Stimulated activated CD8-positive, alpha-beta memory T cell treated with anti-CD3 and anti-CD28 coated beads, Interleukin-15, amount 100 ng/mL, for 24 hours (primary cell): ENCODE measurements at places on chromosomes 1 and 21.

GRCh38 chr1:184633785-184634184, 120.9 kb downstream of the EDEM3 start:
- DNase-seq = no peak

- no peak for DNase-seq
Measured at GRCh38 chr1:168958562-168959289, 147.8 kb upstream of the ATP1B1 start.

GRCh38 chr1:234645474-234645953, 35.5 kb upstream of the IRF2BP2 start:
- DNase-seq = no peak

DNA sequence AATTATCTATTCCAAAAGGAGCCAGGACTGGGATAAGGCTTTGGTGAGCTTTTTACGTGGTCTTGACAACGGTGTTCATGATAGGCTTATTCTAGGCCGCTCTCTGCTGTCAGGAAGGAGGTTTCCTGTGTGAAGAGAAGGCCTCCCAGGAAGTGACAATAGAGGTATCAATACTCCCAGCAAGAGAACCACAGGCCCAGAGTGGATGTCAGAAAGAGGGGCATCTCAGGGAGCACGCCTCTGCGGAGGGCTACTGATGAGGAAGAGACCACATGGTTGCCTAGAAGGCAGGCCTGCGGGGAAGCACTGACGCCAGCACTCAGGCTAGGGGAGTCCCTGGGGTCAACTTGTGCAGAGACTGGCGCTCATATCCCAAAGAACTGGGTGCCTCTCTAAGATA, 60.4 kb downstream of the ITPKB start:
- DNase-seq = no peak

DNA sequence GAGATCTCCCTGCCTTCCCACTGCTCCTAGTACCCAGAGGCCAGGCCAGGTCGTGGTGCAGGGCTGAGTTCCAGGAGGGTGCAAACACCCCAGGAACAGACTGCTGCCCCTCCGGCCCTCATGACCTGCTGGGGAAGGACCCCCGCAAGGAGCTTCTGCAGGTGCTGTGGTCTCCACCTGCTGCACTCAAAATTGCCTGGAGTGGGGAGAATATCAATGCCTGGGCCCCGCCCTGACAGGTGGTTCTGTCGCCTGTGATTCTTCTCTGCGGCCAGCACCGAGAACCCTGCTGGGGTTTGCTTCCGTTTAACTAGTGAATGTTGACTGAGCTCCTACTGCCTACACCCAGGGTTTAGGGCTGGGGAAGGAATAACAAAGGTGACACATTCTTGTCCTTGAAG, 2.1 kb upstream of the TFF3 start:
- no peak for DNase-seq

DNA sequence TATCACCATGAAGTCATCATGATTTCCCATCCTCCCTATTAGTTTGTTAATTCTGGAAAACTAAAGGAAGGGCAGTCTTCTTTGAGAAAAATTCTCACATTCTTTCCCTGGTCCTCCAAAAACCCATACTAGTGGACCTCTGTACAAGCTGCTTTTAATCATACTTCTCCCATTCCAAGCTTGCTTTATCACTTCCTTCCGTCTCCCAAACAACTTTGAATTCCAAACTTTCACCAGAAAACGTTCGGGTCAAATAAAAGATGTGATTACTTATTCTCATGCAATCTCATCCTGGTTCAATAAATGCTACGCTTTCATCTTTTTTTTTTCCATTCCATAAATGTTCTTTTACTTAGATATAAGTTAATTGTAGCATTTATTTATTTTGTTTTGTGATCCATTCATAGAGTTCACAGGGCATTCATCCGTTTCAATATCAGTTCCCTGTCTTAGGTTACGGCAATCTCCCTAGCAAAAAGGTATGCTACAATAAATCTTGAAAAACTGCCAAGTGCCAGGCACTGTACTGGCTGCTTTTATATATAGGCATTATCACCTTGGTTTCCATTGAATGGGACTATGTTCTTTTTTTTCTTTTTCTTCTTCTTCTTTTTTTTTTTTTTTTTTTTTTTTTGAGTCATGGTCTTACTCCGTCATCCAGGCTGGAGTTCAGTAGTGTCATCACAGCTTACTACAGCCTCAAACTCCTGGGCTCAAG, 100.2 kb upstream of the GREM2 start:
- DNase-seq = no peak

- no peak for DNase-seq
Measured at GRCh38 chr1:216651826-216652418, 71.3 kb downstream of the ESRRG start.

GRCh38 chr1:1173061-1173792, 453 bp upstream of the TTLL10 start:
- no peak for DNase-seq

- DNase-seq = no peak
Measured at GRCh38 chr1:21332554-21333311, 42.5 kb upstream of the ECE1 start.

GRCh38 chr1:224671076-224671475, 55.0 kb downstream of the CNIH3 start:
- DNase-seq = no peak

- DNase-seq = no peak
Measured at GRCh38 chr21:36004441-36004840, 55.9 kb downstream of the SETD4 start.
